Activated CD4-positive, alpha-beta T cell treated with anti-CD3 and anti-CD28 coated beads, Interleukin-2, amount 50 U/mL, for 48 hours (primary cell): ENCODE measurements at places on chromosomes 7 and 10.
A peak's percentile ranks its signal among the peaks of the same experiment; 100 is the strongest.

DNA sequence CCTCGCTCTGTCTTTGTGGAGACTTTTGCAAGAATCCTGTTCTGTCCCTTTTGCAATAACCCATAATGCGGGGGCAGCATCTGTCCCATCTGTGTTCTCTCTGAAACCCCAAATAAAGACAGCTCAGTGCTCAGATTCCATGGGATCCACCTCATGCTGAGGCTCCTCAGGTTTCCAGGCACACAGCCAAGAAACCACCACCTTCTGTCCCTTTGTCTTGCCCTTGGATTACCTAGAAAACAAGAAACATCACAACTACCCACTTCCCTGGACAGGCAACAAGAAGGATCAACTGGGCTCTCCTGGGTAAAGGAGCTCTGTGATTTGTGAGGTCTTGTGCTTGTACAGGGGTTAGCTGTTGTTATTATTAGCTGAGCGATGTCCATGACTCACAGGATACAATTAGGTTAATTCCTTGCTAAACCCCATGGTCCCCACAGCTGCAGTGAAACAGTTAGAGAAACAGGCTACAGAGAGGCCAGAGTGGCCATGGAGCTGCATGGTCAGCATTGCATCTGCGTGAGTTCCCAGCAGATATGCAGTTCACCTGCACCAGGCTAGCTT, 50.2 kb downstream of the CXCL12 start:
- no peak for DNase-seq

- no peak for DNase-seq
These were observed 11.2 kb upstream of the ARPC1B start for GRCh38 chr7:99363286-99363685.

GRCh38 chr10:33965795-33966581, 631.5 kb upstream of the NRP1 start:
- no peak for DNase-seq

DNA sequence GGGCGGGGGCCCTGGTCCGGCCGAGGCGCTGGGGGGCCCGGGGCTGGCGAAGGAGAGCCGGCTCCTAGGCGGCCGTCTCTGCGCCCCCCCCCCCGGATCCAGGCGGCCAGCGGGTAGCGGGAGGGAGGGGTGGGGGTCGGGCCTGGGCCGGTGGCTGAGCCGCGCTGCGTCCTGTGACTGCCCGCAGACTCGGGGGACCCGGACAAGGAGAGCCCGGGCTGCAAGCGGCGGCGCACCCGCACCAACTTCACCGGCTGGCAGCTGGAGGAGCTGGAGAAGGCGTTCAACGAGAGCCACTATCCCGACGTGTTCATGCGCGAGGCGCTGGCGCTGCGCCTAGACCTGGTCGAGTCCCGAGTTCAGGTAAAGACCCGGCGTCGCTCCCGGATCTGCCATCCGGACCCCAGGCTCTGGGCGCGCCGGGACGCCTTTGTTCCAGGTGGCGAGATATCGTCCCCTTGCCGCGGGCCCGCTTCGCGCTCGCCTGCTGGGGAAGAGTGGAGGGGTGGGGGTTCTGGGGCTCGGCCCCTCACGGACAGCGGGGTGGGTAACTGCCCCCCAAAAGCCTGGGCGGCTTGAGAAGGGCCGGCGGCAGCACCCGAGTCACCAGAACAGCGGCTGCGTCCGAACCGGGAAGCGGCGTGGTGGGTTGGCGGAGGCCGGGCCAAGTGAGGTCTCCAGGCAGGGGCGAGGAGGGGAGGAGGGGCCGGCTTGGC, 819 bp downstream of the UNCX start:
- no peak for DNase-seq

DNA sequence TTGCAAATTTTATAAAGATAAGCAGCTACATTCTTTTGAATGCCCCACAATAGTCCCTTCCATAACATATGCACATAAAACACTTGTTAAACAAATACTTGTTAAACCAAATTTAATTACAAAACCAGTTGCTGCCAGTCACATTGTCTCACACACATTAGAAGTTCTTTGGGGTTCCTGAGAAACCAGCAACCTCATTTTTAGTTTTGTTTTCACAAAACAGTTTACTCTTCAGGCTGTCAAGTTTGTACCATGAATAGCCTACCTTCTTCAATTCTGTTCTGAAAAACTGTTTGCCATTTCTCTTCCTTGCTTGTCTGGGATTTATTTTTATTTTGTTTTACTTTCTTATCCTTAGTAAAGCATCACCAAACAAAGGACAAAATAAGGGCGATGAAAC, 176.5 kb upstream of the PHF14 start:
- DNase-seq, result no peak

- no peak for DNase-seq
These were observed 1.1 kb downstream of the GRID1 start for GRCh38 chr10:86365346-86366032.

- no peak for DNase-seq
These were observed 41.8 kb downstream of the HABP2 start for GRCh38 chr10:113594652-113595051.

GRCh38 chr7:30252885-30253795, 31.3 kb upstream of the ZNRF2 start:
- no peak for DNase-seq

DNA sequence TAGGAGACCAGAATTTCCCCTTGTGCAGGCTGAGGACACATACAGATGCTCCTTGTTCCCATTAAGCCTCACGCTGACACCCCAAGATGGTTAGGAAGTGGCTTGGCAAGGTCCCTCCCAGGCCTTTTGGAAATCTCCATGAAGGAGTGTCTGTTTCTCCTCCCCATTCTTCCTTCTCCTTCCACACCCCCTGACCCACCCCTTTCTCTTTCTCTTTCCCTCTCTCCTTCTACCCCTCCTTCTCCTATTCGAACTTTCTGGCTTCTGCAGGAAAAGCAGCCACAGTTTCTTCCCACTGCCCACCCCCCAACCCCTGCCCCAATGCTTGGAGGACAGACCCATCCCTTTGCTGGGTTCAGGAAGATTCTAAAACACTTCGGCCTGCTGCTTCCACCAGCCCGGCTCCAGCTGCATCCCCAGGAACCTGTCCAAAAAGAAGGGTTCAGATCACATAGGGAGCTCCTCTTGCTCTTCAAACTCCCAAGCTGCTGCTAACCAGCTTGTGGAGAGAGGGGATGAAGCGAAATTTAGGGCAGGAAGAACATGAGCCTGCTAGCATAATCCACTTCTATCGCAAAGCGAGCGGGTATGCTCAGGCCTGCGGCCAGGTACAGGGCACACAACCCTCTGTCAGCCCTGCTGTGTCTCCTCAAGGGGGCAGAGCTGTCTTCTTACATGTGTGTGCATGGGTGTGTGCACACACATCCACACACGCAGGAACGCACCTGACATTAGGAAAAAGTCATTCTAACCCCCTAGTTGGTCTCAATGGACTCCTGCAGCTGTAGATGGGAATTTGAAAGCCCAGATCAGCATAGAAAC, 80.4 kb downstream of the PPP1R3C start:
- no peak for DNase-seq

GRCh38 chr7:108525327-108525984, 479 bp downstream of the PNPLA8 start:
- DNase-seq, result peak; percentile 66

GRCh38 chr10:15485684-15486316, 114.7 kb upstream of the FAM171A1 start:
- DNase-seq, result no peak

DNA sequence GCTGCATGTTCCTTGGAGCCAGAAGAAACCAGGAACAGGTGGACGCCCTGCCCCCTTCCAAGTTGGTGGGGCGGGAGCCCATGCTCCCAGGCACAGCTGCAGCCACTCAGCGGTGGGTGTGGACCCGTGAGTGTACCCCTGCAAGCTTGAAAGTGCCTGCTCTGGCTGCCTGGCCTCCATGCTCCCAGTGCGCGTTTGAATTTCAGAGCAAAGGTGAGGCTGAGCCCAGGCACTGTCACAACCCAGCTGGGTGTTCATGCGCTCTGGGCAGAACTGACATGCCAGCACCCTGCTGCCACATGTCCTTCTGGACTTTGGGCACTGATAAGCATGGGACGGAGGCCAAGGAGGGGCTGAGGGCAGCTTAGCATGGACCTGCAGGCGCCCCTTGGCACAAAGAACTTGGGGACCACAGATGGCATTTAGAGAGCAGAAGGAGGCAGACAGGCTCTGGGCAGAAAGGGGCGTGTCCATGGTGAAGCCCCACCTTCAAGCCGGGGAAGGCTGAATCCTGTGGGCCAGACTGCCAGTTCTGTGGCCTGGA, 402.0 kb upstream of the NRG3 start:
- no peak for DNase-seq

DNA sequence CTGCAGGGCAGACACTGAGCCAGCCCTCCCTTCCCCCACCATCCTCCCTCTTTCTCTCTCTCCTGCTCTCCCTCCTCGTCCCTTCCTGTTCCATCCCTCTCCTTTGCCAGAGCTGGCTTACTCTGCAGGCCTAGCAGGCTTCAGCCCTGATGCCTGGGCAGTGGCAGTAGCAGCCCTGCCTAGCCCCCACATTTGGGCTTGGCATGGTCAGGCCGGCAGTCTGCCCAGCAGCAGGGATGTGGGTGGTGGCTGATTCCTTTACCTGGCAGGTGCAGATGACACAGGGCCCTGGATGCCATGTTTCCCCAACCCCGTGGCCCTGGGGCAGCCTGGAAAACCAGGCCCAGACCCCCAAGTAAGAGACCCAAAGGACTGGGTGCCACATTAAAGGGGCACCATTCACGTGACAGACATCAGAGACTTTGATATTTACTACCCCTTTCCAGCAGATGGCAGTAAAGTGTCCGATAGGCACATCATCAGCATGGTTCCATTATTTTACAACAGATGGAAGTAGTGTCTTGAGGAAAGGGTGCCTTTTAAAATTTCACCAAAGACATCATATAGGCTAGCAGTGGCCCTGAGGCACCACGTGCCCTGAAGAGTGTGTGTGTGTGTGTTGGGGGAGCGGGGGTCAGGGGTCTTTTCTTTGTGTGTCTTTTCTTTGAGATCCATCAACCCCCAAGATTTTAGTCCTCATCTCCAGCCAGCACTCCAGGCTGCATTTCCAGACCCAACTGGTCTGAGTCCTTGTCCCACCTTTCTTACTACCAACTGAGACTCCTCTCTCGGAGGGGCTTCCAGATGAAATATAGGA, 5.9 kb downstream of the KCP start:
- DNase-seq, result no peak

DNA sequence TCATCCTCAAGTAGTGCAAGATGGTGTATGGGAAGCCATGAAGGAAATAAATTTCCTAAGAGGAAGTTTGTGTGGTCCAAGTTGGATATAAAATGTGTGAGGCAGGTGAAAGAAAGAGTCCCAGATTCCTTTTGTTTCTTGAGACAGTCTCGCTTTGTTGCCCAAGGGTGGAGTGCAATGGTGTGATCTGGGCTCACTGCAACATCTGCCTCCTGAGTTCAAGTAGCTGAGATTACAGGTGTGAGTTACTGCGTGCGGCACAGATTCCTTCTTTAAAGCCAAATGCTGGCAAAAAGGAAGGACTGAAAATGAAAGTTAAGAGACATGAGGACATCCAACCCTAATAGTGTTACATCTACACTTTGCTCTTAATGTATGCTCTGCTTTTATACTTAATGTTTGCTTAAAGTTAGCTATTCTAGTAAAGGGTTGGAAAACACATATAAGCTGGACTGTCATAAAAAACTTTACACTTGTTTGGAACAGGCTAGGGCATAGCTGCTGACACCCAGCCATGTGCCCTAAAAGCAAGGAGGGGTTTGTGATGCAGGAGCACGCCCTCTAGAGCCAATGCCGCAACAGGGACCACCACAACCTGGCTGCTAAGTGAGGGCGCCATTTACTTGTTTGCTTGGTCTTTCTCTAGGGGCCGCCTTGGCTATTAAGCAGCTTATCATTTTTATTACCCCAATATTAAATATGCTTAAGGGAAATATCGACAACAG, 34.5 kb downstream of the CLEC2L start:
- no peak for DNase-seq

DNA sequence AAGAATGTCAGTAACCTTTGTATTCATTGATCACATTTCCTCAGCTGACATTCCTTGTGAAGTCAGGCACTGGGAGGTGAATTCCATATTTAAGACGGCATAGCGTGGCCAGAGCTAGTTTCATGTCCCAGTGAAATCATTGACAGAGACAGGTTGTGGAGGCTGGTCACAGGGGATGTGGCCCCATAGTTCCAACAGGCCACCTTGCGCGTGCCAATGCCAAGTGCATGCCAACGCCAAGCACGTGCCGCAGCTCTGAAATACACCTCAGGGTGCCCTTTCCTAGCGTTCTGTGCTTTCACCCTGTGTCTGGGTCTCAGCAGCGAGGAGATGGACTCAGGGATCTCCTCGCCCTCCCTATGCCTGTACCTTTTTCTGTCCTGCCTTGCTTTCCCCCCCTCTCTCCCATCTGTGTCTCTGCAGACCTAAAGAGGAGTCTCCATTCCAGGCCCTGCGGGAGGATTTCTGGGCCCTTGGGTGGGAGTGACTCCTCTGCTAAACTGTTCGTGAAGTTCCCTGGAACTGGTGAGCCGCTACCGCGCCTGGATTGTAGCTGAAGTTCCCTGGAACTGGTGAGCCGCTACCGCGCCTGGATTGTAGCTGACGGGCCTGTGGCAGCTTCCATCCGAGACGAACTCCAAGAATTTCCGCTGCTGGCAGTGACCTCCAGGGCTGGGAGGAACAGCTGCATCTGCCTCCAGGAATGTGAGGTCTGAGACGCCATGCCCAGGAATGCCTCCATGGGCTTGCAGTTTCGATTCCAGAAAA, 19.7 kb downstream of the AQP1 start:
- DNase-seq, result no peak

GRCh38 chr7:30925913-30926312, 14.3 kb downstream of the AQP1 start:
- DNase-seq, result no peak

DNA sequence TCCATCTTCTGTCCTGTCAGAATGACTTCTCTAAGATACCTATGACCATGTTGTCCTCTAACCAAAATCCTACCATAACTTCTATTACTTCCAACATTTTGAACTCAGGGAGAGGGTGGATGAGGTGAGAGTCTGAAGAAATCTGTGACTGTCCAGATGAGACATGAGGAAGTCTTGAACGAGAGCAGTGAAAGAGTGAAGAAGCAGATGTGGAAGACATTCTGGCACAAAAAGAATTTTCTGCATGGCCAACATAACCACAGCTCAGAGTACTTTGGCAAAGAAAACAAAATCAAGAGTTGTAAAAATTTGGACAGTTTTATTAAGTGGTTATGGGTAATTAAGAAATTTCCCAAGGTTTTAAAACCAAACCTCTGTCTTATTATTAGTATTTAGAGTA, 141.6 kb downstream of the CPEB3 start:
- no peak for DNase-seq
